ENCODE measurements at places on chromosomes 2 and 18.

GRCh38 chr2:196259507-196260481 is 88.4 kb upstream of the STK17B start:
- no peak for DNase-seq

GRCh38 chr2:8426550-8426949 is 255.3 kb upstream of the ID2 start:
- no peak for DNase-seq

GRCh38 chr2:44752761-44753160 is 188.7 kb upstream of the SIX3 start:
- no peak for DNase-seq

DNA sequence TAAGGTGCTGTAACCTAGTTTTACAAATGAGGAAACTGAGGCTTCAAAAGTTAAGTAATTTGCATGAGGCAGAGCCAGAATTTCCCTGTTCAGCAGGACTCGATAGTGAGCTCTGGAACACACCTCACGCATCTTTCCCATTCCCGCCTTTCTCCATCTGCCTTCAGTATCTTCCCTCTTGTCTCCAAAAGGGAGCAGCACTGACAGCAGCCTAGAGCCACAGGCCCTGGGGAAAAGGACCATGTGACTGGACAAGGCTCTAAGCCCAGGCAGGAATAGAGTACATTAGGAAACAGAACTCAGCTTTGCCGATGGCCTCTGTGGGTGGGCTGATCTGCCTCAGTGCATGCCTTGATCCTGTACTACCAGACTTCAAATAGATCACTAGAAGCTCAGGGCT is 21.5 kb downstream of the GPR155 start:
- no peak for DNase-seq

DNA sequence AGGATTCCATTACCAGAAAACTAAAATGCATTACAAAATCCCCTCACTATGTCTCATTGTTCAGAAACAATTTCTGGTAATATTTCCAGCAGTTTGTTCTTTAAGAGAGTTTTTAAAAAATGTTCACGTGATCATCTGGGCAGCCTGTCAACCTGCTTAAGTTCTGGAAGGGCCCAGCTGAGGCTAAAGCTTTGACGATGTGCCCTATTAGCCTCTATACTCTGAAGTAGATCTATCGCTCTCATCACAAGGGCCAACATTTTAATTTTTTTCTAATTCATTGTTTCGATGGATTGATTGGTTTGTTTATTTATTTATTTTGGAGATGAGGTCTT is 205.8 kb downstream of the PRKCE start:
- DNase-seq: no peak

- no peak for DNase-seq
Observed at GRCh38 chr2:33268246-33268831, 208.1 kb upstream of the RASGRP3 start.

- no peak for DNase-seq
Observed at GRCh38 chr2:154466226-154466625, 232.3 kb upstream of the KCNJ3 start.

DNA sequence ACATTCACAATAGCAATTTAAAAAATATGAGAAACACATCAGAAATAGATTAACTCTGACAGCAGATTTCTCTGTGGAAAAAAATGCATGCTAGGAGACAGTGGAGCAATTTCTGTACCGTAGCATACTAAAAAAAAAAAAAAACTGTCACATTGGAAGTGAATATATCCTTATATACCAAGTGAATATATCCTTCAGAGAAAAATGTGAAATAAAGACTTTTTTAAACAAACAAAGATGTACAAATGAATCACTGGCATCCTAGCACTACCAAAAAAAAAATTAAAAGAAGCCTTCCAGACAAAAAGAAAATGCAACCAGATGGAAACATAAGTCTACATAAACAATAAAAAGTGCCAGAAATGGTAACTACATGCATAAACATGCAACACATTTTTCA is 169.4 kb downstream of the NBAS start:
- DNase-seq: no peak

DNA sequence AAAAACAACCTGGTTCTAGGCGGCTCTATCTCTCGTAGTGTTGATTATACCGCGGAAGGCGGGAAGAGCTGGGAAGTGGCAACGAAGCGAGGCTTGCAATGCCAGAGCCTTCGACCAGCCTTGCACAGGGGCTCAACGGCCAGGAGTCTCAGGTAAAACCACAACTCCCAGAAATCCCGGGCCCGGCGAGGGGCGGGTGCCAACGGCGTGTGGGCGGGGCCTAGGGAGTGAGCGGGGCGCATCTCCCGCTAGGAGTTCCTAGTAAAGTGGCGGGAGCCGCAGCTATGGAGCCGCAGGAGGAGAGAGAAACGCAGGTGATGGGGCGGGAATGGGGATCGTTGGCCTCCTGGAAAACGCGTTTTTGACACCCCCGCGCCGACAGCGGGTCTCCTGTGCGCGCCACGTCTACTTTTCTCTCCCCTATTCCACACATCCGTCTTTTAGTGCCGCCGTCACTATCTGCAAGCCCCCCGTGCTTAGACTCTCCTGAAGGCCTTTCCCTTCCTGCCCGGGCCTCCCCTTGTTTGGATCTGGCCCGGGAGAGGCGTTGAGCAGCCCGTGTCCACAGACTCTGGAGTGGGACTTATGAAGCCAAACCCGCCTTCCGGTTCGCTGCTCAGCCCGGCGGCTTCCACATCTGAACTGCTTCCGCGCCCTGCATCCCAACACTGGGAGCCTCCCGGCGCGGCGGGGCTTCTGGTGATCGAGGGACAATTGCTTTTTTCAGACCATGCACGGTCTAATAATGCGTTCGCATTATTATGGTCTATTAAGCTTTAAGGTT is at the start of gene HAUS1:
Gene HAUS1, plus strand, starts transcription at position 258 of the 784 bp plus-strand sequence. Its CDS starts 27 bp downstream, at position 285.
- peak; percentile 76 for DNase-seq

- DNase-seq: no peak
Observed at GRCh38 chr2:133080822-133081221, 410.8 kb upstream of the LYPD1 start.
